ENCODE measurements at places on chromosomes 13 and 19. TPM values are rescaled to one million over a fixed set of nuclear protein-coding genes. Genes with fewer than 3 reads are reported as not detected.

Gene FUT3
- 17.3 TPM for total RNA-seq

Gene IZUMO4
- total RNA-seq, result 6.8 TPM

- H3K4me1 ChIP-seq, result no peaks in the 10 kb centered on the region
- H3K27ac ChIP-seq, result no peak overlapping the region
Observed at GRCh38 chr19:55160128-55160985, 2.8 kb upstream of the TNNI3 start.

DNA sequence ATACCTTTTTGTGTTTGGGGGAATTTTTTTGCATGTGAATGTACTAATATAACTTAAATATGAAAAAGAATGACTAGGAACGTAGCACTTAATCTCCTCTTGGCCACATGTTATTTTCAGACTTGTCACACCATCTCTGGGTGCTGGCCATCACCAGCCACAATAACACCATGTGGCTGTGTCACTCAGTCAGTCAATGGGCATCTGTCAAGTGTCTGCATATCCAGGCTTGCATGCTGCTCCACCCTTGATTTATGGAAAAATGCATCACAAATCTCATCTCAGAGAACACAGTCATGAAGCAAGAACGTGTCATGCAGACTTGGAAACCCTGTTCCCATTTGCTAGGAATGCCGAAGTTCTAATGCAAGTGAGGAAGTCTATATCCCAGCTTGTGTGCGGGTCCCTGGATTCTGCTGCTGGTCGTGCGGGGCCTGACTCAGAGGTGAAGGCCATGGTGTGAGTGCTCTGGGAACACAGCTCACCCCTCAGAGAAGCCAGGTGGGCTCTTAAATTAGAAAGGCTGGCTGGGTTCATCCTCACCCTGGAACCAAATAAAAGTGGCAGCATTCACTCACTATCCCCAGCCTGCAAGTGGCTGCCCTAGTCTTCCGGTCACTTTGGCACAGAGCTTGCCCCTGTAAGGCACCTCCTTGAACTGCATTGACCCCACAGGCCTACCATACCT, 53.6 kb upstream of the ARHGEF7 start:
- no peak overlapping the region for H3K27ac ChIP-seq
- no peak overlapping the region for H3K4me3 ChIP-seq
- no peaks in the 10 kb centered on the region for H3K27me3 ChIP-seq
- no peak for DNase-seq
- no peaks in the 10 kb centered on the region for H3K36me3 ChIP-seq
- no peaks in the 10 kb centered on the region for H3K4me1 ChIP-seq

- H3K36me3 ChIP-seq, result no peaks in the 10 kb centered on the region
- H3K27ac ChIP-seq, result no peak overlapping the region
- H3K4me1 ChIP-seq, result peaks cover 7% of the 10 kb centered on the region
Observed at GRCh38 chr13:50845211-50845610, 1.7 kb upstream of the DLEU7 start.

- H3K36me3 ChIP-seq, result no peaks in the 10 kb centered on the region
- H3K4me1 ChIP-seq, result no peaks in the 10 kb centered on the region
- DNase-seq, result no peak
- H3K27ac ChIP-seq, result no peak overlapping the region
- H3K27me3 ChIP-seq, result no peaks in the 10 kb centered on the region
Observed at GRCh38 chr13:72071713-72072112, 204.7 kb upstream of the DACH1 start.

- H3K27ac ChIP-seq, result no peak overlapping the region
- no peaks in the 10 kb centered on the region for H3K4me1 ChIP-seq
- no peak for DNase-seq
- H3K27me3 ChIP-seq, result no peaks in the 10 kb centered on the region
- no peaks in the 10 kb centered on the region for H3K36me3 ChIP-seq
Observed at GRCh38 chr13:102302534-102302933, 99.3 kb downstream of the FGF14 start.

DNA sequence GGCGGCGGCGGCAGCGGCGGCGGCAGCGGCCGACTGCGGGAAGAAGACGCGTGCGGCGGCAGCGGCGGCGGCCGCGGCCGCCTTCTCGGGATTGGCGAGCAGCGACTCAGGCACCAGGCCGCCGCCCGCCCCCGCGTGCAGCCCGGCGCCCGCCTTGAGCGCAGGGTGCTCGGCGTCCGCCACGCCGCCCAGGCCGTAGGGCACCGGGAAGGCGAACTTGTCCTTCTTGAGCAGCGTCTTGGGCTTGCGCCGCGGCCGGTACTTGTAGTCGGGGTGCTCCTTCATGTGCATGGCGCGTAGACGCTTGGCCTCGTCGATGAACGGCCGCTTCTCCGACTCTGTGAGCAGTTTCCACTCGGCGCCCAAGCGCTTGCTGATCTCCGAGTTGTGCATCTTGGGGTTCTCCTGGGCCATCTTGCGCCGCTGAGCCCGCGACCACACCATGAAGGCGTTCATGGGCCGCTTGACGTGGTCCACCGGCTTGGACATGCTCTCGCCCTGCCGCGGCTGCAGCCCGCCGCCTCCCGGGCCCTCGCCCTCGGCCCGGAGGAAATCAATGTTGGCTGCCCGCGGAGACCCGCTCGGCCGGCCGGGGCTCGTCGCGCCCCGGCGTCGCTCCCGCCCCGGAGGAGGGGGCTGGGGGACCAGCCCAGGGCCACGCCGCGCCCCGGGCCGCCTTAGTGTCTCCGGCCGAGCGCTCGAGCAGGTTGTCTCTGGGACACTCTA, 621 bp downstream of the SOX21 start:
- peak overlapping the region; percentile 30 for H3K4me3 ChIP-seq
- H3K27ac ChIP-seq, result no peak overlapping the region
- no peaks in the 10 kb centered on the region for H3K36me3 ChIP-seq
- peaks cover 25% of the 10 kb centered on the region for H3K4me1 ChIP-seq
